Upper lobe of right lung (tissue), 1 donor: ENCODE measurements at places on chromosomes 7 and 10. TPM values are rescaled to one million over a fixed set of nuclear protein-coding genes. Genes with fewer than 3 reads are reported as not detected.

DNA sequence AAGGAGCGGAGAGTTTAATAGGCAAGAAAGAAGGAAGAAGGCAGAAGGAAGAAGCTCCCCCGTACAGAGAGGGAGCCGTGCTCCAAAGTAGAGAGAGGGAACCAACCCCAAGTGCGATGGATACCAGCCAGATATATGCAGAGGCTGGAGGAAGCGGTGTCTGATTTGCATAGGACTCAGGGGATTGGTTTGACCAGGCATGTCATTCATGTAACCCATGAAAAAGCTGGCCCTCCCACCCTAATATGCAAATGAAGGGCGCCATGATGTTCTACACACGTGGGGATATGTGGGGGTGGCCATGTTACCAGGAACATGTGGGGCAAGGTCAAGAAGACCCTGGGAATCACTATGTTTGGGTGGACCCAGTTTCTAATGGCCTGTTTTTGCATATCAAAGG, 40.6 kb upstream of the FAM3C start:
- H3K36me3 ChIP-seq, result no peaks in the 10 kb centered on the region
- H3K4me1 ChIP-seq, result peaks cover 8% of the 10 kb centered on the region
- H3K27me3 ChIP-seq, result no peaks in the 10 kb centered on the region
- H3K4me3 ChIP-seq, result no peak overlapping the region
- no peak overlapping the region for H3K27ac ChIP-seq
- no peak for DNase-seq

The KLF14 gene
- not detected for total RNA-seq

DNA sequence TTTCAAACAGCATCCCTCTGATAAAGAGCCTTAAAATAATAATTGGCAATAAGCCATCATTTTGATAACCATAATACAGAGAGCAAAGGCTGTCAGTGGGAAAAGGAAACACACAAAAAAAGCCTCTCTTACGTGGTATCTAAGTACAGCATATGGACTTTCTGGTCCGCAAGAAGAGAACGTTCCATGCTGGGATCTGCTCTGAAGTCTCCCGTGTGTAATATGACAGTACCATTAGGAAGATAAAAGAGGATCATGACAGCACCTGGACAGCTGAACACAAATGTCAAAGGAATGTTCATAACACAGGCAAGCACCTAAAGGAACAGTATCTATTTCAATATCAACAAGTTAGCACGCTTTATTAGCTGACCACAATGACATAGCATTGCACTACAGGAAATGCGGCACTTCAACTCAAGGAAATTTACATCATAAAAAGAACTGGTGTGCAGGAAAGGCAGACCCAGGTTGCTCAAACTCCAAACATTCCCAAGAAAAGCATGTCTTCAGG, 9.9 kb downstream of the DCLRE1A start:
- no peaks in the 10 kb centered on the region for H3K4me1 ChIP-seq
- no peak overlapping the region for H3K27ac ChIP-seq
- no peak for DNase-seq
- no peaks in the 10 kb centered on the region for H3K27me3 ChIP-seq
- no peak overlapping the region for H3K4me3 ChIP-seq

DNA sequence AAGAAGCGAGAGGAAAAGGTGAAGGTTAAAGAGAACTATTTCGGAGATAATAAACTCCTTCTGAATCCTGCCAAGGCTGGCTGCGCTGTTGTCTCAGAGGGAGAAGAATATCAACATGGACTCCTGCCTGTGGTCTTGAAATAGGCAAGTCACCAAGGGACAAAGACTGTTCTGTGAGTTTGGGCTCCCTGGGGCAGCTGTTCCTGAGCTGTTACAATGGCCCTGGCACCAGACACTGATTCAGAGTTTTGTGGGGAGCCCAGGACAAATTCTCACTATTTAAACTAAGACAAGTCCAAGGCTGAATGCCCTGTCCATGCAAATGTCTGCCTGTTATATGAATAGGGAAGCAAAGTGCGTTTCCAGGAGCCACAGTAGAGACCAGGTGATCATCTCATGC, 81.4 kb downstream of the PRPF18 start:
- H3K4me1 ChIP-seq, result no peaks in the 10 kb centered on the region
- DNase-seq, result no peak
- peaks cover 36% of the 10 kb centered on the region for H3K36me3 ChIP-seq
- H3K4me3 ChIP-seq, result no peak overlapping the region
- no peaks in the 10 kb centered on the region for H3K27me3 ChIP-seq

DNA sequence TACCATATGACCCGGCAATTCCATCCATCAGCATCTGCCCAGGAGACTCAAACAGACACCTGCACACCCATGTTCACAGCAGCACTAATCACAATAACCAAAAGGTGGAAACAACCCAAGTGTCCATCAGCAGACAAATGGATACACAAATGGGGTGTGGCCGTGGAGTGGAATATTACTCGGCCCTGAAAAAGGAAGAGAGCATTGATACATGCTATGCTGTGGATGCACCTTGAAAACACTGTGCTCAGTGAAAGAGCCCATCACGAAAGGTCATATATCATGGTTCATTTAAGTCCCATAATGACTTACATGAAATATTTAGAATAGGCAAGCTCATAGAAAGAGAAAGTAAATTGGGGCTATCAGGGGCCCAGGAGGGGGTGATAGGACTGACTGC, 57.5 kb upstream of the DNAAF5 start:
- no peak overlapping the region for H3K4me3 ChIP-seq
- peak overlapping the region; percentile 49 for H3K27ac ChIP-seq
- peaks cover 20% of the 10 kb centered on the region for H3K4me1 ChIP-seq
- no peaks in the 10 kb centered on the region for H3K27me3 ChIP-seq
- H3K36me3 ChIP-seq, result no peaks in the 10 kb centered on the region
- DNase-seq, result no peak

The NUTM2A gene
- total RNA-seq, result 2.9 TPM

The ASB4 gene
- 0.49 TPM for total RNA-seq

GRCh38 chr10:130877126-130877525, 434.4 kb downstream of the TCERG1L start:
- no peaks in the 10 kb centered on the region for H3K4me1 ChIP-seq
- H3K27me3 ChIP-seq, result no peaks in the 10 kb centered on the region
- H3K4me3 ChIP-seq, result no peak overlapping the region
- no peak for DNase-seq
- no peak overlapping the region for H3K27ac ChIP-seq
- H3K36me3 ChIP-seq, result no peaks in the 10 kb centered on the region

The MYO1G gene
- total RNA-seq, result 21.0 TPM

DNA sequence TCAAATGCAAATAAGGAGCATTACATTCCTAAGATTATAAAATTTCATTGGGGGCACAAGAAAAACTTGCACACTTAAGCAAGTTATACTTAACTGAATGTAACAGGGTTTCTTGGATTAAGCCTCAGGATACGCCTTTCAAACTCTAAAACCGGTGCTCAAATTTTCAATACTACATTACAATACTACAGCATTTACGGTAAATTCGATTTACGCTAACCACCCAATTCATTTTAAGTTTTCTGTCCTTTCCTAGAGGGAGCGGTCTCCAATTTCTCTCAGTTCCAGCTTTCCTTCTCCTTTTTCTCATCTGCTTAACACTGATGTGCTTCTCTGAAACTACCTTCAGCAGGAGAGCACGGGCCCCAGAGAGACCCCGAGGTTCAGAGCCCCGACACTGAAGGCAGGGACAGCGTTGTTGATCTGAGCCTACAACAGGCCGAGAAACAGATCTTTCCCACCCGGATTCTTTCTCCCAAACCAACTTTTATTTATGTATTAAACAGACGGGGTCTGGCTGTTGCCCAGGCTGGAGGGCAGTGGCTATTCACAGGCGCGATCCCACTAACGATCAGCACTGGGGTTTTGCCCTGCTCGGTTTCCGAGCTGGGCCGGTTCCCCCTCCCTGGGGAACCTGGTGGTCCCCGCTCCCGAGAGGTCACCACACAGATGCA, 798 bp downstream of the ZNF425 start:
- H3K36me3 ChIP-seq, result peaks cover 9% of the 10 kb centered on the region
- H3K4me1 ChIP-seq, result peaks cover 17% of the 10 kb centered on the region
- no peaks in the 10 kb centered on the region for H3K27me3 ChIP-seq

DNA sequence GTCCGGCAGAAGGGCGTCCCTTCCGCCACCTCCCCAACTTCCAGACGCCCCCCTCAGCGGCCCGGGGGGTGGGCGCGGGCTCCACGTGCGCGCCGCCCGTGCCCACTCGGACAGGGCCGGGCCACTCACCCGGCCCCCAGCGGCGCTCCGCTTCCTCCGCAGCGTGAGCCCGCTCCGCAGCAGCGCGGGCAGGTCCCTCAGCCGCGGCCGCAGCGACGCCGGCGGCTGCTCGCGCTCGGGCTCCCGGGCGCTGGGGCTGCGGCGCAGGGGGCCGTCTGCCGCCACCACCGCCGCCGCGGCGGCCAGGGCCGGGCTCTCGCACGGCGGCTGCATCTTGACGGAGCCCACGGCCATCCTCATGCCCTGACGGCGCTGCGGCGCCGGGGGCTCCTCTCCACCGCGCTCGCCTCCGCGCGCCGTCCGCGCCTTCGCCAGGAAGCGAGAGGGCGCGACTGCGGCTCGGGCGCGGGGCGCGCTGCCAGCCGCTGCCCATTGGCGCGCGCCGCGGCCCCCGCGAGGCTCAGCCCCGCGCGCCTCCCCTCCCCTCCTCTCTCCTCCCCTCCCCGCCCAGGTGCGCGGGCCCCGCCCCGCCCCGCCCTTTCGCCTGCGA, at the start of gene RAPGEF5:
RAPGEF5 (minus strand) TSS at position 454 of the 610 bp plus-strand sequence; CDS start at position 360, 94 bp downstream.
- H3K4me3 ChIP-seq, result peak within 1 kb of the TSS; percentile 50
- H3K27ac ChIP-seq, result peak within 1 kb of the TSS; percentile 42
- DNase-seq, result peak; percentile 81
- no peaks in the 10 kb centered on the region for H3K4me1 ChIP-seq
- H3K27me3 ChIP-seq, result peaks cover 11% of the 10 kb centered on the region
- H3K36me3 ChIP-seq, result no peaks in the 10 kb centered on the region

GRCh38 chr7:105643851-105644250, 62.6 kb upstream of the EFCAB10 start:
- no peak for DNase-seq
- peaks cover under 1% of the 10 kb centered on the region for H3K4me1 ChIP-seq
- H3K4me3 ChIP-seq, result no peak overlapping the region

DNA sequence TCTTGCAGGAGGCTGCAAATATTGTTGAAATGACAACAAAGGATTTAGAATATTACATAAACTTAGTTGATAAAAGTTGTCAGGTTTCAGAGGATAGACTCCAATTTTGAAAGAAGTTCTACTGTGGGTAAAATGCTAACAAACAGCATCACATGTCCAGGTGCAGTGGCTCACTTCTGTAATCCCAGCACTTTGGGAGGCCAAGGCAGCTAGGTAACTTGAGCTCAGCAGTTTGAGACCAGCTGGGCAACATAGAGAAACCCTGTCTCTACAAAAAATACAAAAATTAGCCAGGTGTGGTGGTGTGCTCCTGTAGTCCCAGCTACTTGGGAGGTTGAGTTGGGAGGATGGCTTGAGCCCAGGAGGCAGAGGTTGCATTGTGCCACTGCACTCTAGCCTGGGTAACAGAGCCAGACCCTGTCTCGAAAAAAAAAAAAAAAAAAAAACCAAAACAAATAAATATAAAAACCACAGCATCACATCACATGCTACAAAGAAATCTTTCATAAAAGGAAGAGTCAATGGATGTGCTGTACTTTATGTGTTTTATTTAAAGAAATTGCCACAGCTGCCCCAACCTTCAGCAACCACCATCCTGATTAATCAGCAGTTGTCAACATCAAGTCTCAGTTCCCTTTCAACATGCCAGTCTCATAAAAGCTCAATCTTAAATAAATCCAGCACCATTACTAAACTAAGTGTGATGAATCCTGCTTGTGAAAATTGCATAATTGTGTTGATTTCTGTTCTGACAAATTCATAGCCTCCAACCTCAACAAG, 83.2 kb upstream of the MBL2 start:
- no peaks in the 10 kb centered on the region for H3K36me3 ChIP-seq
- no peaks in the 10 kb centered on the region for H3K4me1 ChIP-seq
- H3K27me3 ChIP-seq, result no peaks in the 10 kb centered on the region
- H3K27ac ChIP-seq, result no peak overlapping the region
- DNase-seq, result no peak

The MUC12 gene
- total RNA-seq, result not detected

The SEMA3D gene
- total RNA-seq, result 13.6 TPM

GRCh38 chr10:80463868-80464267, 9.8 kb downstream of the TSPAN14 start:
- H3K27me3 ChIP-seq, result no peaks in the 10 kb centered on the region
- no peak overlapping the region for H3K4me3 ChIP-seq
- H3K4me1 ChIP-seq, result peaks cover 100% of the 10 kb centered on the region
- H3K27ac ChIP-seq, result peak overlapping the region; percentile 98

- no peak for DNase-seq
- no peak overlapping the region for H3K4me3 ChIP-seq
- no peaks in the 10 kb centered on the region for H3K4me1 ChIP-seq
- no peaks in the 10 kb centered on the region for H3K36me3 ChIP-seq
- no peaks in the 10 kb centered on the region for H3K27me3 ChIP-seq
Observed at GRCh38 chr10:107548301-107548700, 383.8 kb upstream of the SORCS1 start.

GRCh38 chr10:125363791-125364190, 203.4 kb upstream of the CTBP2 start:
- no peaks in the 10 kb centered on the region for H3K36me3 ChIP-seq
- H3K27me3 ChIP-seq, result no peaks in the 10 kb centered on the region
- no peaks in the 10 kb centered on the region for H3K4me1 ChIP-seq
- no peak overlapping the region for H3K27ac ChIP-seq
- DNase-seq, result no peak

- H3K36me3 ChIP-seq, result no peaks in the 10 kb centered on the region
- no peak overlapping the region for H3K27ac ChIP-seq
- DNase-seq, result no peak
- H3K4me1 ChIP-seq, result no peaks in the 10 kb centered on the region
Observed at GRCh38 chr10:115402699-115403098, 309.5 kb downstream of the ATRNL1 start.

The COL1A2 gene
- 321 TPM for total RNA-seq

GRCh38 chr10:118213436-118213835, 128.7 kb downstream of the FAM204A start:
- no peaks in the 10 kb centered on the region for H3K36me3 ChIP-seq
- no peak overlapping the region for H3K4me3 ChIP-seq
- no peaks in the 10 kb centered on the region for H3K27me3 ChIP-seq
- no peaks in the 10 kb centered on the region for H3K4me1 ChIP-seq
- no peak overlapping the region for H3K27ac ChIP-seq

DNA sequence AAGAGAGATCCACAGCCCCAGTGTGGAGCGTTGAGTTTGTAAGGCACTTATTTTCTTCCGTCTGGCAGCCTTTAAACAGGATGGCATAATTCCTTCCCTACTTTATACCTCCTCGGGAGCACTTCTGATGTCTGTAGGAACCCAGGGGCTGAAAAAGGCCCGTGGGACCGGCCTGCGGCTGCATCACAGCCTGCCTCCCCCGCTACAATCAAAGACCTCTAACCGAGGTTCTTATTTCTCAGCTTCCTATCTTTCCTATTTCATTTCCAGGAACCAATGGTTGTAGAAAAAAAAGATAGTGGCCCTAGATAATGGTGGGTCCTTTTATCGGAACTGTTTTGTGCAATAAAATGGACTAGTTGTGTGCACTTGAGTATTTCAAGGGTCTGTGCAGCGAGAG, 4.1 kb upstream of the CTBP2 start:
- no peak overlapping the region for H3K4me3 ChIP-seq
- H3K4me1 ChIP-seq, result peaks cover 6% of the 10 kb centered on the region
- no peak overlapping the region for H3K27ac ChIP-seq

- no peak overlapping the region for H3K4me3 ChIP-seq
- no peaks in the 10 kb centered on the region for H3K27me3 ChIP-seq
- no peak overlapping the region for H3K27ac ChIP-seq
- DNase-seq, result no peak
- H3K4me1 ChIP-seq, result peaks cover 33% of the 10 kb centered on the region
Observed at GRCh38 chr10:16999665-17000451, 129.8 kb downstream of the CUBN start.

The ERVW-1 gene
- total RNA-seq, result not detected
